ENCODE measurements at places on chromosomes 12 and 14.
A peak's percentile ranks its signal among the peaks of the same experiment; 100 is the strongest.

DNA sequence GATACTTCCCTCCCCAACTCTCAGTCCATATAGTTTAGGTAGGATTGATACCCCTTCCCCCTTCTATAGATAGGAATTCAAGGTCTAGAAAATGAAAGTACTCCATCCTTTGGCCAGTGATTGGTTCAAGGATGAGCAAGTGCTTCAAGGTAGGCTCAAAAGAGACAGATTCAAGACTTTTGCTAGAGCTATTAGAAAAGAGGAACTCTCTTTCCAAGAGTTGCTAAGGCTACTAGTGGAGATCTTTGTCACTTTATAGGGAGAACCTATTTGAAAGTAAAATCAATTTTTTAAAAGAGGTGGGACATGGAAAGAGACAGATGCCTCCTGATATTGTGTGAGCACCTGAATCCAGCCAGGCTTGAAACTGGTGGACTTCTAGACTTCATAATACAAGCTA, 17.5 kb downstream of the POLE2 start:
- H3K4me1 ChIP-seq: no peaks in the 10 kb centered on the region
- peaks cover 20% of the 10 kb centered on the region for H3K36me3 ChIP-seq
- H3K27ac ChIP-seq: no peak overlapping the region
- H3K4me3 ChIP-seq: no peak overlapping the region

- no peak overlapping the region for H3K27ac ChIP-seq
- no peak for DNase-seq
- H3K27me3 ChIP-seq: peaks cover 14% of the 10 kb centered on the region
- peaks cover 19% of the 10 kb centered on the region for H3K4me1 ChIP-seq
Measured at GRCh38 chr14:24081739-24082211, 10.4 kb downstream of the CPNE6 start.

DNA sequence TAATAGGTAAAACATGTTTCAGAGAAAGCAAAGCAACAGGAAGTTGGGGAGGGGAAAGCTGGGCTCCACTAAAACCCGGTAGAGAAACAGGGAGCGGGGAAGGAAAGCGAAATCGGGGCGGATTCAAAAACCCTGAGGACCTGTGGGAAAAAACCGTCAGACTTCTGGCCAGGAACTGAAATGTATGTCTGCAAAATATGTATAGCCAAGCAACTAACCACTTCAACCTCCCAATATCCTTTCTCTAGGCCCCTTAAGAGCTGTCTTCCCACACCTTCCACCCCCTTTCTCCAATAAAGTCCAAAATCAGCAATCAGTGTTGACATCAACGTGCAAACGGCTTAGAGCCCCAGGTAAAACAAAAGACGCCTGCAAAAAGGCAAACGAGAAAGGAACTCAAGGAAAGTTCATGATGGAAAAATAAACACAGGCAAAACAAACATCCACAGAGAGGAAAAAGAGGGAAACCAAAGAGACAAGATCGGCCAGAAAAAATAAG, 32.8 kb downstream of the SIX1 start:
- H3K4me3 ChIP-seq: peak overlapping the region; percentile 28
- no peaks in the 10 kb centered on the region for H3K27me3 ChIP-seq
- no peak overlapping the region for H3K27ac ChIP-seq
- peak; percentile 56 for DNase-seq

- H3K27me3 ChIP-seq: no peaks in the 10 kb centered on the region
- no peak for DNase-seq
- no peak overlapping the region for H3K4me3 ChIP-seq
Measured at GRCh38 chr14:51071857-51072256, 23.0 kb downstream of the TRIM9 start.

DNA sequence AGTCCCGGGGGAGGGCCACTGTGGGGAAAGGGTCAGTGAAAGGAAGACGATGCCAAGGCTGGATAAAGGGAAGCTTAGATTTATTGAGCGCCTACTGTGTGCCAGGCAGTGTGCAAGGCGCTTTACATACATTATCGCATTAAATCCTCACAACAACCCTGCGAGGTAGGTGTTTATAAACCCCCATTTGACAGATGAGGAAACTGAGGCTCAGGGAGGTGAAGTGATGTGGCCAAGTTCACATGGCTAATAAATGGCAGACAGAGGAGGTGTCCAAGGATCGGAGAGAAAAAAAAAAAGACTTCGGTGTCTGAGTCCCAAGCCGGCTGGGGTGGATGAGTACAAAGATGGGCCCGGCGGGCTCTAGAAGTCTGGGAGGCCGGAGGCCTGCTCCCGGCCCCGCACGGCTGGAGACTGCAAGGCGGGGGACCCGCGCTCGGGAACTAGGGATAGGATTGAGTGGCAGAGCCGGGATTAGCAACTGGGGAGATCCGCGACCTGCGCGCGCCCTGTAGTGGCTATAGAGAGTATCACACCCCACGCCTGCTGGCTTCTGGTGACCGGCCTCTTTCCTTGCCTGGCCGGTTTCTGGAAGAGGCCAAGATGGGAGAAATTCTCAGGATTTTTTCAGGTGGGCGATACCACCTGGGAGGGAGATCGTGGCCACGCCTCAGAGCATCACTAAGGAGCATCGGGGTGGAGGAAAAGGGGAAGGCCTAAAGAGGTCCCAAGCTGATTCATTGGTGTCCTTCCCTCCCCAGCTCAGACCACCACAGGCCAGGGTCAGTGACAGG, 3.9 kb downstream of the DDN start:
- DNase-seq: peak; percentile 97
- H3K27ac ChIP-seq: no peak overlapping the region
- H3K36me3 ChIP-seq: no peaks in the 10 kb centered on the region
- H3K27me3 ChIP-seq: peaks cover 91% of the 10 kb centered on the region
- H3K4me1 ChIP-seq: peaks cover 15% of the 10 kb centered on the region
- peak overlapping the region; percentile 44 for H3K4me3 ChIP-seq

DNA sequence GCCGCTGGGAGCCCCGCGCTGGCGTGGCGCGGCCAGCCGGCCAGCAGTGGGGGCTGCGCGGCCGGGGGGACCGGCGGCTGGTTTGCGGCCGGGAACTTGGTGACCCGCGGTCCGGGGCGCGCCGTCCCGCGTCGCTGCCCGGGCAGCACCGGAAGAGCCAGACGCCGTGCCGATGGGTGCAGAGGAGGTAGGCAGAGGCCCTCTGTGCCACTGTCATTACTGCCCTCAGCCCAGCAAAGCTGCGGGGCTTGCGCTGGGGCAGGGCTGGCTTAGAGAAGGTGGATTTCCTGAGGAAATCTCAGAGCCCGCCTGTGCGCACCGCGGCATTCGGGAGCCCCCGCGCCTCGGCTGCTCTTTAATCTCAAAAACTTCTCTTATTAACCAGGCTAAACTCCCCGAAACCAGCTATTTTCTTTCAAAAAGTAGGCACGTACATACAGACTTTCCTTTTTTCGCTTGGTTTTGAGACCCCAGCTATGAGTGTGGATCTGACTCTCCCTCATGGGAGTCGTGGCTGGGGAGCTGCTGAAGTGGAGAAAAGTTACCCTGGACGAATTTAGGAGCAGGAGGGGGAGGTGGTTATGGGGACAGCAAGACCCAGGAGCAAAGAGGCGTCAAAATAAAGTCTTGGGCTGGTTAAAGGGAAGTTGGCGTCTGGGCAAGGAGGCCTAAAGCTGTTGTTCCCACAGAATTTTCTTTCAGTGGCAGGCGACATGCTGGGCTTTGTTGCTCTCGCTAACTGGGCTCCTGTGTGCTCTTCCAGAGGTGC, 802 bp downstream of the SUSD6 start:
- H3K4me1 ChIP-seq: peaks cover 16% of the 10 kb centered on the region
- no peaks in the 10 kb centered on the region for H3K36me3 ChIP-seq
- DNase-seq: peak; percentile 61
- H3K27me3 ChIP-seq: peaks cover 19% of the 10 kb centered on the region

DNA sequence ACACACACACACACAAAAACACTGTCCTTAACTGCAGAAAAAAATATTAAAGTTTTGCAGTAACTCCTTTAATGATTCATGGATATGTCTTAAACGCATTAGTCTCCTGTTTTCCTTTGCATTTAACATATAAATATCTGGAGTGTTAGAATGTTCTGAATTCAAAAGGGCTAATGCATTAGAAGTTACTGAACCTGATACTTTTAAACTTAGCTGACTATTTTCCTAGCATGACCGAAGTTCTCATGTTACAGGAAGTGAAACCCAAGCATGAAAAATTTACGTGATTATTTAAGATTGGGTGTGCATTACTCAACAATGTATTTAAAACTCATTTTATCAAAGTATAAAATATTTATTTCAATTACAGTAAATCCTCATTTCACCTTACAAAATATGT, 791.2 kb downstream of the FLRT2 start:
- no peaks in the 10 kb centered on the region for H3K36me3 ChIP-seq
- no peak overlapping the region for H3K27ac ChIP-seq
- H3K4me1 ChIP-seq: no peaks in the 10 kb centered on the region
- no peaks in the 10 kb centered on the region for H3K27me3 ChIP-seq
- DNase-seq: no peak

DNA sequence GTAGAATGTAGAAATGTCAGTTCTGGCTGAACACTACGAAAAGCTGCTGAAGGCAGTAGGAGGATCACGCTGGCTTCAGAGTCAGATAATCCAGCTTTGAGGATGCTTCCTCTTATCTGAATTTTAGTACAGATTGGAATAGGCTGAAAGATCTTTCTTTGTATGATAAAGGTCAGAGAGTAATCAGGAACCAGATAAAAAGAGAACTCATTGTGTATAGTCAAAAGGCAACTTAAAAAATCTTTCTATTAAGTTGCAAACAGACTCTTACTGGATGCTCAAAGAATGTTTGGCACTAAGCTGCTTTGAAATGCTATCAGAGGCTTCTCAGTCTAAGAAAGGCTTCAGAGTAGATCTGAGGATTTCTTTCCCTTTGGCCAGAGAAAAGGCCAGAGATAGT, 21.8 kb upstream of the TRHDE start:
- peak; percentile 23 for DNase-seq
- no peak overlapping the region for H3K4me3 ChIP-seq
- H3K27me3 ChIP-seq: no peaks in the 10 kb centered on the region
- no peaks in the 10 kb centered on the region for H3K36me3 ChIP-seq

DNA sequence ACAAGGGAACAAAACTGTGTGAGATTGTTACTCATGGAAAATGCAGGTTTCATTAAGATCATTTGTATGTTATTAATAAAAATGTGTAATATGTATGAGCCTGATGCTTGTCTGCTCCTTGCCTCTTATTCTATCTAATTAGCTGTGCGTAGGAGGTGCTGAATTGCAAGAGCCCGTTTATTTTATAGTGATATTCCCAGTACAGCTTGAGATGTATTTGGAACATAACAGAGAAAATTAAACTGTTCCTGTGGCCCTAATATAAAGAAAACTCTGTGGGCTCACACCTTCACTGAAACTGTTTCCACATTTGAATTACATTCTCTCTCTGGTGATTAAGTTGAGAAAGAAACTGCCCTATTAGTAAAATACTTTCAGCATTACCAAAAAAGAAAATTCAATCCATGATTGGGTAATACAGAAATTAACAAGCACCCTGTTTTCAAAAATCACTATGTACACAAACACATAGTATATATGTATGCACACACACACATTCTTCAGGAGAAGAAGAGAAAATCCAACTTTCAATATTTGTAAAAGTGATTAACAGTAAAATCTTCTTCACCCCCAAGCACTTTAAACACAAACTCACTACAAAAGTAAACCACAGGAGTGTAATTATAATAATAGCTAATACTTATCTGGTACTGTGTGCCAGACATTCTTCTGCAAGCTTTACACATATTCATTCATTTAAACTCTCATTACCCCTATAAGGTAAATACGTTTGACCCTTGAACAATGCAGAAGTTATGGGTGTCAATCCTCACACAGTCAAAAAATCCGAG, 233.2 kb downstream of the PHLDA1 start:
- H3K36me3 ChIP-seq: no peaks in the 10 kb centered on the region
- no peaks in the 10 kb centered on the region for H3K4me1 ChIP-seq
- H3K27me3 ChIP-seq: no peaks in the 10 kb centered on the region
- DNase-seq: no peak

DNA sequence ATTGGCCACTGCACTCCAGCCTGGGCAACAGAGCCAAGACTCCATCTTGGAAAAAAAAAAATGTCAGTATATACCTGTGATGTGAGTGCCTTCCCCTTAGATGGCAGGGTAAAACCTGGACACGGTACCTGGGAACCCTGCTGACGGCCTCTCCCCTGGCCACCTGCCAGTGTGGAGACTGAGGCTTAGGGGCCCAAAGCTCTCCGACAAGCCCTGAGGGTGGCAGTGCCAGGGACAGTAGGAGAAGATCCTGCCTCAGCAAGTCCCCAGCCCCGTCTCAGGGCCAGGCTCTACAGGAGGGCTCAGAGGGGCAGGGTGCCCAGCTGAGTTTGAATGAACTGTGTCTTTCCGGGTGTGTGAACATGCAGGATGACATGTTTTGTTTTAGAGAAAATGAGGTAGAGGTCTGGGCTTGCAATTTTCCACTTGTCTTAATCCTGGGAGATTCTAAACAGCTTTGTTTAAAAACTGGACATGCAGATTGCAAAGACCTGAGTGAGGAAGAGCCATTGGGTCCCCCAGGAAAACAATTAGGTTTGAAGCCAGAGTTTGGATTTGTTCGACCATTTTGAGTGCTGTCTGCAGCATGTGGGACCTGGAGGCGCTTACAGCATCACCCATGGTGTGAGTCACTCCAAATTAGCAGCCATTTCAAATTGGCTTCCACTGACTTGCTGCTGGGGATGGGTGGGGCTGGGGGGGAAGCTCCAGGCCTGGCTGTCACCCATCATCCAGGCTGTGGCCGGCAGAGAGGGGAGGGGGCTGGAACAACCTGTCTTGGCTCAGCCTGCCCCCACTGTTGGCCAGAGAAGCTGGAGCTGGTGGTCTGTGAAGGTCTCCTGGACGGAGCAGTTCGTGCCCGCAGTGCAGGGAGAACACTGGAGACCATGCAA, 10.8 kb downstream of the TSPAN9 start:
- H3K36me3 ChIP-seq: no peaks in the 10 kb centered on the region
- no peak for DNase-seq
- peaks cover 16% of the 10 kb centered on the region for H3K4me1 ChIP-seq
- H3K27ac ChIP-seq: no peak overlapping the region
- no peaks in the 10 kb centered on the region for H3K27me3 ChIP-seq

DNA sequence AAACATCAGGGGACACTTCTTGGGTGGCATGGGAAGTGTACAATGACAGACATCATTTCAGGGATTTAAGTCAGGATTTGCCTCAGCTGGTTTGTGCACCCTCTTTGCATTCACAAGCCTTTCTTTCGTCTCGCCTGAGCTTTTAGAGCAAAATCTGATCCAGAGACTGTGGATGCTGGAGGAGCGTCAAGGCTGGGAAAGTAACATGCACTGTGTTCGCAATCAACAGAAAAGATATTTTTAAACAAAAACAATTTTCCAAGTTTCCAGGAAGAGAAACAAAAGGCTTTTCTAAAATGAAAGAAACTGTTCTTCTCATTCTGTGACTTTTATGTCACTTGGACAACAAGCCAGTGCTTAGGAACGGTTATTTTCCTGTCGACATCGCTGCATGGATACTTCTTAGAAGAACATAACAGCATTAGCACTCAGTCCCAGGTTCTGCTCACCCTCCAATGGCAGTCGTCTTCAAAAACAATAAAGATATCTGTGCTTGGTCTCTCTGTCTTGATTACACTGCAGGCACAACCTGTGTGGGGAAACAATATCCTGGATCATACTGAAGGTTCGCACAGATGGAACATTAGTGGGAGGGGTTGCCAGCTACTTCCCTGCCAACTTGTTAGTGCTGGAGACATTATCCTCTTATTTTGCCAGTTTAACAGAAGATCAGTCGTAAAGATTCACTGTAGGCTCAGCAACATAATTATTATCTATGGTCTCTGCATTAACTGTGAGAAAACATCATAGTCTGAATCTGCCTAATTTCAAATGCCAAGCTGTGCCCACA, 403.3 kb upstream of the ATP2B1 start:
- no peak overlapping the region for H3K4me3 ChIP-seq
- no peak overlapping the region for H3K27ac ChIP-seq
- no peaks in the 10 kb centered on the region for H3K27me3 ChIP-seq
- no peaks in the 10 kb centered on the region for H3K4me1 ChIP-seq
- H3K36me3 ChIP-seq: no peaks in the 10 kb centered on the region
- no peak for DNase-seq

All from GM23338 (cell line).